ENCODE measurements at places on chromosomes 4 and X.
A peak's percentile ranks its signal among the peaks of the same experiment; 100 is the strongest.

DNA sequence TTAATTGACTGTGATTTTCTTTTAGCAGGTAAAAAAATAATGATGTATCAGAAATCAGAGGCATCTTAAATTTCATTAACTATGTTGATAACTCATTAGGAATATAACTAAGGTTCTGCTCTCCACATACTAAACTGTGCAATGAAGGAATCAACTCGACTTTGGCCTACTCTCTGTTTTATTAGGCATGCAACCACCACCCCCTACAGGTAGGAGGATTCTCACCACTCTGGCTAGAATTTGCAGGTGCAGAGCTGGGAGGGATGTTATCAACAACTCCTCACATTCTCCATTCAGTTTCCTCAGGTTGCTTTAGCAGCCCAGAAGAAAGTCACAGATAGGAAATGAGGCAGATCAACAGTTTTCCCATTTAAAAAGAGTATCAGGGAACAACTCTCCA is 160.1 kb downstream of the COX18 start:
- DNase-seq, result no peak

DNA sequence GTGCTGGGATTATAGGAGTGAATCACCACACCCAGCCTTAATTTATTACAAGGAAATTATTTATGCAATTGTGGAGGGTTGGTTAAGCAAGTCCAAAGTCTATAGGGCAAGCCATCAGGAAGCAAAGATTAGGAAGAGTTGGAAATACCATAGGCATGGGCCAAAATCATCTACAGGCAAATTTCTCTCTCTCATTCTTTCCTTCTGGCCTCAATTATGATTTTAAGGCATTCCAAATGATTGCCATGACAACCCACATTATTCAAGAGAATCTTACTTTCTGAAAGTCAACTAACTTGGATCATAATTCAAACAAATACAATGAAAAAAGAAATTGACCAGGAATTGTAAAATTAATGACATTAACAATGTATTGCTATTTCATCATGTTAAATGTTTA is 400.8 kb downstream of the GPM6A start:
- DNase-seq, result no peak

GRCh38 chrX:22594766-22595165 is 322.1 kb downstream of the CBLL2 start:
- peak; percentile 26 for DNase-seq

GRCh38 chrX:23434356-23434884 is 99.8 kb downstream of the PTCHD1 start:
- peak; percentile 4 for DNase-seq

Data from cerebellum (tissue), 4 donors.